ENCODE measurements at places on chromosomes 4 and X.

DNA sequence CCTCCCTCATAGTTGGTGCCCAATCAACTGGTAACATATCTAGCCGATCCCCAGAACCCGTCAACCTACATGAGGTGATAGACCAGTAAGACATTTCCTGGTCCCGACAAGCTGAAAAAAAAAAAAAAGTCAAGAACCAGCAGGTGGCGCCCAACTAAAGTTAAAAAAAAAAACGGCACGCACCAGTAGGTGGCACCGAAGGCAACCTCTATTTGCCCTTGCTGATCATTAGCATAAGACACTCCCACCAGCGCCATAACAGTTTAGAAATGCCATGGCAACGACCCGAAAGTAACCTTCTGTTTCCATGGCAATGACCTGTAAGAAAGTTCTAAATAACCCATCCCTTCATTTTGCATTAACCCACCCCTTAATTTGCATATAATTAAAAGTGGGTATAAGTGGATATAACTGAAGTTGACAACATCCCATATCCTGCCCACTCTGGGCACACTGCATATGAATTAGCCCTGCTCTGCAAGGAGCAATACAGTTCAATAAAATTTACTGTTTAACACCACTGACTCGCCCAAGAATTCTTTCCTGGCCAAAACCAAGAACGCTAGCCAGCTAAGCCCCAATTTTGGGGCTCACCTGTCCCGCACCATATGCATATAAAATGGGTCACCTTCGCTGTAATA lies 83.9 kb upstream of the SPANXB1 start:
- DNase-seq = peak; percentile 28

DNA sequence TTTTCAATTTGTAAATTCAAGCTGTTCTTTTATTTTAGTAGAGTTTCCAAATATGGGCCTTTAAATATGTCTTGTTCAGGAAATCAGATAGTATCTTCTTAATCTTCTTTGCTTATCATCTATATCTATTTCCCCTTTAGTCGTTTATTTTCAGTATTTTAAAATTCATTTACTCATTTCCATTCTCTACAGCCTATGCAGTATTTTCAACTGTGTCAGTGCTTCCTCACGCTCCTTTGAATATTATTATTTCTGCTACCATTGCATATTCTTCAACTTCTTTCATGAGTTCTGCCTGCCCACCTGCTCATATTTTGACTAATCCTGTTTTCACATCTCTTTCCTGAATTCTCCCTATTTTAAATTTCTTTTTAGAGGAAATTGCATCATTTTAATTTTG lies 185.4 kb downstream of the DKK2 start:
- DNase-seq = no peak

- no peak for DNase-seq
Measured at GRCh38 chr4:22435652-22436051, 80.2 kb downstream of the ADGRA3 start.

GRCh38 chr4:123522646-123523045 lies 126.1 kb downstream of the SPRY1 start:
- DNase-seq = no peak

GRCh38 chr4:76657443-76657842 lies 222.4 kb downstream of the SHROOM3 start:
- DNase-seq = no peak

- DNase-seq = no peak
Measured at GRCh38 chrX:38879631-38880220, 78.5 kb downstream of the MID1IP1 start.

Data from hematopoietic multipotent progenitor cell treated with erythropoietin and hydrocortisone succinate and interleukin-3 and kit ligand, for 15 days (in vitro differentiated cells).